ENCODE measurements at places on chromosomes 2 and 18.

DNA sequence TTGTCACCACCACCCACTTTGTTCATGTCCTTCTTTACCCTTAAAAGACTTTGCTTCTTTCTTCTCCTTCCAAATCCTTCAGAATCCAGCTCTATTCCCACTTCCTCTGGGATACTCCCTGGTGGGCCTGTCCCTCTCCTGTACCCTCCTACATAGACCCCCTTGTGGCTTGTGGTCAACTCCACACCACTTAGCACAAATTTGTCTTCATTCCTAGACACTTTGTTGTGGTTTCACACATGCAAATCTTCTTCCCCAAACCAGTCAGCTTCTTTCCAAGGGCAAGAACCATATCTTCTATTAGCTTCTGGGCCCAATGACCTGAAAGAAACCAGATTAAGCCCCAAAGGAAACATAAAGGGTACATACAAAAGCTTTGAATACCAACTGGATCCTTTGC, 342.4 kb downstream of the TNS1 start:
- DNase-seq: no peak

- DNase-seq: no peak
These were observed 437.6 kb downstream of the EIPR1 start for GRCh38 chr2:2940061-2940460.

- no peak for DNase-seq
These were observed 350.7 kb upstream of the MYT1L start for GRCh38 chr2:2681711-2682251.

DNA sequence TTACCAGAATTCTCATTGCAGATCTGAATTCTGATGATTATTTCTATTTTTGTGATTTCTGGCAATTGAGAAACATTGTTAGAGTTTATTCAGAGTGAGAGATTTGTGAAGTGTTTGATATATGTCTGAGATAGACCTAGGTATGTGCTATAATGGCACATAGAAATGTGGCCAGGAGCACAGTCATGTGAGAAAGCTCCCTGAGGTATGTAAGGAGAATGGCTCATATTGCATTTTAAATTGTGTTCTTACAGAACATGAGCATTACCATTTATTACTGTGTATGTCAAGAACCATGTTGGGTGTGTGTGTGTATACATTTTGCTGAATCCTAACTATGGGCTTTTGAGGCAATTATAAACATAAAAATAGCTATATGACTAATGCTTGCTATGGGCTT, 101.2 kb downstream of the RAPGEF4 start:
- DNase-seq: peak; percentile 46

- peak; percentile 8 for DNase-seq
These were observed 148.6 kb downstream of the WDR7 start for GRCh38 chr18:56799756-56800155.

DNA sequence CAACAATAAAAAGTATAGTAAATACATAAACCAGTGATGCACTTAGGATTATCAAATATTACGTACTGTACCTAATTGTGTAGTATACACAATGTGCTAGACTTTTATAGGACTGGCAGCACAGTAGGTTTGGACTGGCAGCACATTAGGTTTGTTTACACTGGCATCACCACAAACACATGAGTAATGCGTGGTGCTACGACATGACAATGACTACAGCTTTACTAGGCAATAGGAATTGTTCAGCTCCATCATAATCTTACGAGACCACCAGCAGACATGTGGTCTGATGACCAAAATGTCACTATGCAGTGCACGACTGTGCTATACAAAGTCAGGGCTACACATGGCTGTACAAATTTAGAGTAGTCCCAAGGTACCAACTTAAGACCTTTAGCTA, 2.3 kb downstream of the MBOAT2 start:
- DNase-seq: no peak

- DNase-seq: peak; percentile 18
These were observed at the start of gene MAPK4 for GRCh38 chr18:50559752-50560680. MAPK4 (plus strand) TSS chr18:50560087; CDS start chr18:50663959, 103,872 bp downstream.

DNA sequence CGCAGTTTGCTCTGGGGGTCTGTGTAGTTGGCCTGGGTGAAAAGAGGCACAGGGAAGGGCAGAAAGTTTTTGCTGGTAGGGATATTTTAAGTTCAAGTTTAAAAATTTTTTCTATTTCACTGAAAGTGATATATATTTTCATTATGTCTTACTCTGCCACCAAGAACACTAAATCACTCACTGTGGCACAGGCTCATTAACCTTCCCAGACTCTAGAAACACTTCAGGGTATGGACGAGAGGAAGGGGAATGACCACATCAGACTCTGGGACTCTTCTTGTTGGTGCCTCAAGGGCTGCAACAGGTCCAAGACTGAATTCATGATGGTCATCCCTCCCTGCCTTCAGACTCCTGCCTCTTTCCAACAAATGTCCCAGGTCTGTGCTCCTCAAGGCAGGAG, 29.0 kb downstream of the INO80C start:
- no peak for DNase-seq
